CD4-positive, alpha-beta T cell treated with Interleukin-6 at 100 ng/mL for 8 hours (primary cell): ENCODE measurements at places on chromosomes 6 and 20.

DNA sequence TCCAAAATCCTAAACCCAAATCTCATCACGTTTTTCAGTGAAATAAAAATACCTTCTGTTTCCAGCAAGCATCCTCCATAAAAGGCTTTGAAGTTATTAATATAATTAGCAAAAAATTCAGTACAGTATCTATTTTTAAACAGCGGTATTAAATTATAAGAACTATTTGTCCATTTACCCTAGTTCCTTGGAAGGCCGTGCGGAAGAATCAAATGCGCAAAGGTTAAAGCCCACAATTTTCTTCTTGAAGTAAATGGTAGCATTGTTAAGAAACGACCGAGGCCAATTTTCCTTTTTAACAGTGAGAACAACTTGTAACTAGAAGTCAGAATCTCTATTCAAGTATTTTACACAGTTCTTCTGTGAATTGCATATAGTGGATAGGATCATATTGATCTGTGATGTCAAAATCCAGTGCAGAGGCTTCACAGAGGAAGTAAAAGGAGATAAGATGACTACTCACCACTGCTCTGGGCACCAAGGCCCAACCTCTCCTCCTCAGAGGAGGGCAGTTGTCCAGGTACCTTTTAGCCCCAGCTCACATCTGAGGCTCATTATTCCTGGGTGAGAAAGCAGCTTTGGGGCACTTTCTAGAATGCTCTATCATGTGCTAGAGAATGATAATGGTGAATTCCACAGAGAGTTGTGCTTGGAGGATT lies 36.3 kb downstream of the TNFAIP3 start:
- no peak for DNase-seq

GRCh38 chr6:33789550-33789895 lies 593 bp upstream of the LEMD2 start:
- DNase-seq = no peak

DNA sequence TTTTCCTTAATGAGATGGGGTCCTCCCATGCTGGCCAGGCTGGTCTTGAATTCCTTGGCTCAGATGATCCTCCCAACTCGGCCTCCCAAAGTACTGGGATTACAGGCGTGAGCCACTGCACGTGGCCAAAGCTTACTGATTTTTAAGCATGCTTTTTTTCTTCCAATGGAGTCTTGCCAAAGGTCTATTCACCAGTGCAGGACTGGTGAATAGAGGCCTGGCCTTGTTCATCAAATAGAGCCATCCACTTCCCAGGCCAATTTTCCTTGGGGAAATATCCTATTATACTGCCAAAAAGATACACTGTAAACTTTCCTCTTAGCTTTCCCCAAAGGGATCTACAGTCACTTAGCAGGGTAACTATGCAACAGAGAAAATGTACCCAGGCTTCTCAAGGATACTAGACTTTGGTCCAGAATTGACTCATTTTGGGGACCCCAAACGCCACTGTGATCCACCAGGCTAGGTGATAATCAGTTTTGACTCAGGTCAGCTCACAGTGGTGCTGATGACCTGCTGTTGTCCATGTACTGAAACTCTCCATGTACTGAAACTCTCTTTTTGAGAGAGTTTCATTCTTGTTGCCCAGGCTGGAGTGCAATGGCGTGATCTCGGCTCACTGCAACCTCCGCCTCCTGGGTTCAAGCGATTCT lies 91.8 kb downstream of the REPS1 start:
- no peak for DNase-seq

DNA sequence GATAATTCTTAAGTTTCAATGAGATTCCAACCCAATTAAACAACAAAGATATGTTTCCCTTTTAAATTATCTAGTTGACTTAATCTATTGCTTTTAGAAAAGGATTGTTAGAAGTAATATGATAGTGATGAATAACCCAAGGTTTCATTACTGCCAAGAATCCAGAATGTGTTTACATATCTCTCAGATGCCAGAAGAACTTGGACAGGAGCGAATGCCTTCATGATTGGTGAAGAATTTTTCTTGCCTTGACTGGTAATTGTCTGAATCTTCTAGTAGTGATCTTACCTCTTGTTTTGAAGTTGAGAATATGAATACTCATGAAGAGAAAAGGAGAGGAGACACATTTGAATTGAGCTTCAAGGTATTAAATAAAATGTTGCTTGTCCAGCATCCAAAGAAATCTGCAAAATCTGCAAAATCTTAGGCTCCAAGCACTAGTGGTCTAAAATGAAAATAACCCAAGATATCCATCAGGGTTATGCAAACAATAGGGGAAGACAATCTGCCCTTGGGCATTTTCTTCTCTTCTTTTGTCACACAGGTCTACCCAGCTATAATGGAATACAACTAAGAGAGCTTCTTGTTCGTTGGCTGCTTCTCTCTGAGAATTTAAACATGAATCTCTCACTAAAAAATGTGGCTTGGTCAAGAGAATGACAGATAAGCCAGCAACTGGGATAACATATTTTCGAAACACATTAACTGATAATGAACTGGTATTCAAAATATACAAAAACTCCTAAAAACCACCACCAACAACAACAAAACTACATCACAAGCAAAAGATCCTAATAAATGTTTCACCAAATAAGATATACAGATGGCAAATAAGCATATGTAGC lies 928.9 kb downstream of the EYS start:
- no peak for DNase-seq

- DNase-seq = no peak
Measured at GRCh38 chr6:41464481-41464880, 81.7 kb upstream of the FOXP4 start.

DNA sequence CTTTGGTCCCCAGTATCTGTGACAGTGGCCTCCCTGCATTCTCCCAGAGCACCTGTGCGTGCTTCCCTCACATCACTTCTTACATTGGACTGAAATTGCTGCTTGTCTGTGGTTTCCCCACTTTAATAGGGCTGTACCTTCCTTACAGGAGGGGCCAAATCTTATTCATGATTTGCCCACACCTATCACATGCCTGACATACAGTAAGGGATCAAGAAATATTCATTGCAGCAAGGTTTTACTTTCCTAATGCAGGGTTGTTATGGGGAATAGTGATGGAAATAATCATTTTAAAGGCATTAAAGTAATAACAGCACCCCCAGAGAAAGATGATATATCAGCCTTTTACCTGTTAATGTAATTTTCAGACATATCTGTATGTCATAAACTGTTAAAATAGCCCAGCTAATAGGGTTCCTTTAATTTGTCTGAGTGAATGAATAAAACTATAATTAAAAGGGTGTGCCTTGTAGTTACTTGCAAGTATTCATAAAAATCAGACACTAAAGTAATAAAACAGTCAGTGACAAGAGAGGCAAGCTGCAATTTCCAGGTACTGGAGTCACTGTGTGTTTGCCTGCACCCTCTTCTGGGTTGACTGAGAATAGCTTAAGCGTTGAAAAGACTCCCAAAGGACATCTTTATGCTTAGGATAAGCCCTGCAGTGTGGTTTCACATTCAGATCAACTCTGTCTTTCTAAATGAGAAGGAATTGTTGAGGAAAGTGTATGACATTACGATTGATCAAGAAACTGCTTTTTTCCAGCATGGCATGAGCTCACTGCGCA lies 182.7 kb downstream of the PHACTR1 start:
- DNase-seq = no peak

- no peak for DNase-seq
Measured at GRCh38 chr6:113690281-113691259, 166.6 kb upstream of the MARCKS start.
